ENCODE measurements at places on chromosomes 3 and 15.

GRCh38 chr15:55770261-55770660, 27.3 kb upstream of the PRTG start:
- no peak for DNase-seq

DNA sequence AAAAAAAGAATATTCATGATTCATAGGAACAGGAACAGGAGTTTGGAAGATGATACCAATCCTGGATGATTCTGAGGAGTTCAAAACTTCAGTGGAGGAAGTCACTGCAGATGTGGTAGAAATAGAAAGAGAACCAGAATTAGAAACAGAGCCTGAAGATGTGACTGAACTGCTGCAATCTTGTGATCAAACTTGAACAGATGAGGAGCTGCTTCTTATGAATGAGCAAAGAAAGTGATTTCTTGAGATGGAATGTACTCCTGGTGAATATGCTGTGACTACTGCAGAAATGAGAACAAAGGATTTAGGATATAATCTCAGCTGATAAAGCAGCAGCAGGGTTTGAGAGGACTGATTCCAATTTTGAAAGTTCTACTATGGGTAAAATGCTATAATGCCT, 72.7 kb downstream of the GSK3B start:
- DNase-seq, result no peak

DNA sequence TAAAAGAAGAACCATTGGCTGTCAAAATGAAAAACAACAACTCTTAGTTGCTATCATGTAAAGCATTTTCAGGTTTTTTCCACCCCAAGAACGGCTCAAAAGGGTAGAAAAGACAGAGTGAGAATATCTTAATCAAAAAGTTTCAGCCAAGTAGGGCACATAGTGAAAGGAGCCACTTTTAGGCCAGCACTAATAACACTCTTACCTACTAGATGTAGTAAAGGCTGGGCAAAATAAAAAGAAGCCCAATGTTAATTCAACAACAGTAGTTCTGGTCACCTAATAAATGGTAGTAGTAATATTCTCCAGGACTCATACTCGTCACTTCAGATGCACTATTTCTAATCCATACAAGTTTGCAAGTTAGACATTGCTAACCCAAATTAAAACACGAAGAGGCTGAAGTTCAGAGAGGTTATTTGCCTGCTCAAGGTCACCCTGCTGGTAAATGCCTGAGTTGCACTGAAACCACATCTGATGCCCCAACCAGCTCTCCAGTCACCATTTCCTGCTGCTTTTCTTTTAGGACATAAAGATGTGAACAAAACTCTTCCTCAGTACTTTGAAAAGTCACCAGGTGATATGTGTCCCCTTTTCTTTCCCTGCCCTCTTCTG, 7.5 kb downstream of the GOLIM4 start:
- no peak for DNase-seq

GRCh38 chr15:100847194-100847593, 32.4 kb upstream of the ALDH1A3 start:
- DNase-seq, result no peak

All from stimulated activated CD8-positive, alpha-beta memory T cell treated with anti-CD3 and anti-CD28 coated beads, Interleukin-7, amount 100 ng/mL, for 1 hour (primary cell).